NCI-H187 (cell line): ENCODE measurements at places on chromosomes 12 and 14.

DNA sequence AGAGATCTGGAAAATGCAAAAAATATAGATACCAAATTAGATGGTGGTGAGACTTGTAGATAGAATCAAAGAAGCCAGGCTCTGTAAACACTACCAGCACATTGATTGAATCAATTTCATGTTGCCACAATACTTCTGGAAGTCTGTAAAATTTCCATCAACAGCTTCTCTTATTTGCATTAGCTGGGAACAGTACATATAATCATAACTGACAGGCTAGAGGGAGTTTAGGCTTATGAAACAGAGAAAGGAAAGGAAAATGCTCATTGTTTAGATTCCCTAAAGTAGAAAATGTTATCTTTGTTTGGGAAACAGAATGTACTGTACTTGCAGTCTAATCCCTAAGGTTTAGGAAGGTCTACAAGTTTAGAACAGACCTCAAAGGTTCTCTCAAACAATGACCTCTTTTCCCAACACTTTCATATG lies 335.2 kb downstream of the CEP128 start:
- no peak for DNase-seq

- DNase-seq = no peak
Observed at GRCh38 chr12:42683933-42684801, 94.6 kb upstream of the PRICKLE1 start.

GRCh38 chr12:93979189-93979588 lies 169.2 kb upstream of the PLXNC1 start:
- no peak for DNase-seq

DNA sequence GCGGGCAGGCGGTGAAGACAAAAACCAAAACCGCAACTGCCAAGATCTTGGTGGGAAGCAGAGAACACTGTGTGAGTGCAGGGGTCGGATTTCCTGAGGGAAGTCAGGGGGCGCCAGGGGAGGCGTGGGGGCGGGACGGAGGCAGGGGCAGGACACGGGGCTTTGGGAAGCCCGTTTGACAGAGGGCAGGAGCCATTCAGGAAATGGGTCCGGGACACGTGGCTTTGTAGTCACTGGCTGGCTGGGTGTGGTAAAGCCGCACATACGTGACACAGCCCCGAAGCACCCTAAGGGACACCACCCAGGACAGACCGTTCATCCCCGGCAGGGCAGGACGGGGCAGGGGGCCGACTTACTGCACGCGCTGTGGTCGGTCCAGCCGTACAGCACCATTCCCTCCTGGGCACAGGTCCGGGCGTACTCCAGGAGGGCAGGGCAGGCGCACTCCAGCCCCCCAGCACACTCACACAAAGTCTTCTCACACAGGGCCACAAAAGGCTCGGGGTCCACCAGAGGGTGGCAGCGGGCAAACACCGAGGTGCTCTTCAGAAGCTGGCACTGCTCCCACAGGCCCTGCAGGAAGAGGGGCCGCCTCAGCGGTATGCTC lies 49.4 kb downstream of the VWF start:
- no peak for DNase-seq

DNA sequence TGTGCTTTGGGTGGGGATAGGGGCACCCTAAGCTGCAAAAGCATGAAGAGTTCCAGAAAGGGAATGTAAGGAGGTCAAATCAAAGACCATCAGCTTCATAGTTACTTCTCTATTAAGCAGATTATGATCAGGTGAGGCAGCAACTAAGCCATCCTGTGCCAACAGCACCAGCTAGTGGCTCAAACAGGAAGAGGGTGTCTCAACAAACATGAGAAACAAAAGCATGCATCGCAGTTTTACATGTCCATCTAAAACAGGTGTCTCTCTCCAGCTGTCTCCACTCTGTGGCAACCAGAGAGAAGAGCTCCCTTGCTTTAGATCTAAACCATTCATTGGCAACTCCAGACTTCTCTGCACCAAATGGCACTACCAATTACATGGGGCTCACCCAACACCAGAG lies 52.9 kb downstream of the ACTN1 start:
- DNase-seq = no peak
